Activated naive CD8-positive, alpha-beta T cell treated with anti-CD3 and anti-CD28 coated beads, Interleukin-2, amount 10 ng/mL, durations not matched to agents 7 days and 5 days (primary cell): ENCODE measurements at places on chromosomes 7 and 10. TPM values are rescaled to one million over a fixed set of nuclear protein-coding genes. Genes with fewer than 3 reads are reported as not detected.

CTTNBP2 gene
- total RNA-seq: not detected

GRCh38 chr10:4243651-4244050 is 458.6 kb upstream of the KLF6 start:
- no peak overlapping the region for H3K27ac ChIP-seq
- no peaks in the 10 kb centered on the region for H3K27me3 ChIP-seq
- DNase-seq: no peak

GDF2 gene
- not detected for total RNA-seq

DNA sequence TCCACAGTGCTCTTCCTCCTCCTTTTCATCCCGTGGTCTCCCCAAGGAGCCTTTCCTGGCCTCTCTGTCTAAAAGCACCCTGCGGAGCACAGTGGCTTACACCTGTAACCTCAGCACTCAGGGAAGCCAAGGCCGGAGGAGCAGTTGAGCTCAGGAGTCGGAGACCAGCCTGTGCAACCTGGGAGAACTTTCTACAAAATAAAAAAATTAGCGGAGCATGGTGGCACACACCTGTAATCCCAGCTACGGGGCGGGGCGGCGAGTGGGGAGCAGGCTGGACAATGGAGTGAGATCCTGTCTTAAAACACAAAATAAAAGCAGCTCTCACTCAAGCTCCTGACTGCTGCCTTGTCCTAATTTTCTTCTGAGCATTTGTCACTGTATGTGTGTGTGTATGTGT is 1.4 kb upstream of the COBL start:
- H3K4me1 ChIP-seq: peaks cover 2% of the 10 kb centered on the region
- no peak overlapping the region for H3K27ac ChIP-seq
- DNase-seq: no peak
- H3K4me3 ChIP-seq: no peak overlapping the region
- peaks cover 49% of the 10 kb centered on the region for H3K27me3 ChIP-seq

DNA sequence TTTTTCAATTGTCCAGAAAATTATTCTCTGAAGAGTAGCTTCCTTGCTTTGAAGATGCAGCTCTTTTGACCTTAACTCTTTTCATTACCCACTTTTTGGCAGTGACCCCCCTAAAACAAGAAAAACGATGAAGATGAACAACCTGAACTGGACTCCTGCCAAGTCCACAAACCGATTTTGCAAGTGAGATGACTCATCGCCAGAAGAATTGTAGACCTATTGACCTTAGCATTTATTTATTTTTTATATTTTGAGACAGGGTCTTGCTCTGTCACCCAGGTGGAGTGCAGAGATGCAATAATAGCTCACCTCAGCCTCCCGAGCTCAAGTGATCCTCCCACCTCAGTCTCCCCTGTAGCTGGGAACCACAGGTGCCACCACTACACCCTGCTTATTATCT is 859.2 kb downstream of the GATA3 start:
- no peaks in the 10 kb centered on the region for H3K36me3 ChIP-seq
- H3K27ac ChIP-seq: no peak overlapping the region
- no peak for DNase-seq

PLEKHS1 gene
- total RNA-seq: not detected

- H3K27ac ChIP-seq: no peak overlapping the region
- no peaks in the 10 kb centered on the region for H3K4me1 ChIP-seq
- no peaks in the 10 kb centered on the region for H3K36me3 ChIP-seq
These were observed 128.8 kb upstream of the GPR26 start for GRCh38 chr10:123537188-123537961.

DNA sequence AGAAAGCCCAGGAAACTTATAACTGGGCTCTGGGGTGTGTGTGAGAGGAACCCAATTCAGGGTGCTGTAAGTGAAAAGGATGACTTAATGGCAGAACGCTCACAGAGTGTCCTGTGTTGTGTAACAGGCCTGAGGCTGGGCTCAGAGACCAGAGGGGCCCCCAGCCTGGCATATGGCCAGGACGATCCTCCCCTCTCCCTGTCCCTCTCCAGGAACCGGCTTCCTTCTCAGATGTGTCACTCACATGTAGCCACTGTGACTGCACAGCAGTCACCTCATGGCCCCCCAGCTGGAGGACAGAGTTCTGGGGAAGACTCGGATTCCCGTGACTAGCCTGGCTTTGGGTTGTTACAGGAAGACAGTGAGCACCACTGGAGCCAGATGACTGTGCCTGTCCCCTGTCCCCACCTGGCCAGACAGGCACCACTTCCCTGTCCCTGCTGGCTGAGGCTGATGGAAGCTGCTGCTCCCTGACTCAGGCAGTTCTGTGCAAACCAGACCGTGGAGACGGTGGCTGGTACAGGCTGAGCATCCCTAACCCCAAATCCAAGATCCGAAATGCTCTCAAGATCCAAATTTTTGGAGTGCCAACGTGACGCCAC is 220.5 kb downstream of the MLLT10 start:
- H3K27ac ChIP-seq: no peak overlapping the region
- H3K4me1 ChIP-seq: no peaks in the 10 kb centered on the region
- no peaks in the 10 kb centered on the region for H3K27me3 ChIP-seq
- DNase-seq: no peak
- H3K36me3 ChIP-seq: peaks cover 1% of the 10 kb centered on the region

RBM28 gene
- 42.0 TPM for total RNA-seq
